ENCODE measurements at places on chromosomes 16 and 17.

GRCh38 chr17:65515959-65516948 is 45.2 kb downstream of the AXIN2 start:
- peak; percentile 64 for DNase-seq

DNA sequence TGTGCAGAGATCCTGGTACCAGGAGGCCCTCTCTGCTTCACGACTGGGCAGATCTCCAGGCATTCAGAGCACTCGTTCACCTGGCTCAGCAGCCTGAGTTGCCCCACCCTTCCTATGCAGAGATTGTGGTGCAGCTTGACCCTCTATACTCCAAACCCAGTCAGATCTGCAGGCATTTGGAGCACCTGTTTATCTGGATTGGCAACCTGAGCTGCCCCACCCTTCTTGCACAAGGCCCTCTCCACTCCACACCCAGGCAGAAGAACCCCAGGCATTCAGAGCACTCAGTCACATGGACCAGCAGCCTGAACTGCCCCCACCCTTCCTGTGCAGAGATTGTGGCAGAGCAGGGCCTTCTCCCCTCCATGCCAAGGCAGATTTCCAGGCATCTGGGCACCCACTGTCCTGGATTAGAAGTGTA is 88.4 kb upstream of the CDH5 start:
- DNase-seq, result no peak

DNA sequence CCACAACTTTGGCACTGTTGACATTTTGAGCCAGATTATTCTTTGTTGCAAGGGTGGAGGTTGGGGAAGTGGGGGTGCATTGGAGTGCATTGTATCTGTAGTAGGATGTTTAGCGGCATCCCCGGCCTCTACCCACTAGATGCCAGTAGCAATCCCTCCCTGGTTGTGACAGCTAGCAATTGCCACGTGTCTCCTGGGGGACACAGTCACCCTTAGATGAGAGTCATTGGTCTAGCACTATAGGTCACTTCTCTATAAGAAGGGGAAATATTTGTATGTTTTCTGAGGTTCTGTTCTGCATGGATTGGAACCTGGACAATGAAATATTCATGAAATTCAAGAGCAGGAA is 32.4 kb downstream of the MSI2 start:
- no peak for DNase-seq

DNA sequence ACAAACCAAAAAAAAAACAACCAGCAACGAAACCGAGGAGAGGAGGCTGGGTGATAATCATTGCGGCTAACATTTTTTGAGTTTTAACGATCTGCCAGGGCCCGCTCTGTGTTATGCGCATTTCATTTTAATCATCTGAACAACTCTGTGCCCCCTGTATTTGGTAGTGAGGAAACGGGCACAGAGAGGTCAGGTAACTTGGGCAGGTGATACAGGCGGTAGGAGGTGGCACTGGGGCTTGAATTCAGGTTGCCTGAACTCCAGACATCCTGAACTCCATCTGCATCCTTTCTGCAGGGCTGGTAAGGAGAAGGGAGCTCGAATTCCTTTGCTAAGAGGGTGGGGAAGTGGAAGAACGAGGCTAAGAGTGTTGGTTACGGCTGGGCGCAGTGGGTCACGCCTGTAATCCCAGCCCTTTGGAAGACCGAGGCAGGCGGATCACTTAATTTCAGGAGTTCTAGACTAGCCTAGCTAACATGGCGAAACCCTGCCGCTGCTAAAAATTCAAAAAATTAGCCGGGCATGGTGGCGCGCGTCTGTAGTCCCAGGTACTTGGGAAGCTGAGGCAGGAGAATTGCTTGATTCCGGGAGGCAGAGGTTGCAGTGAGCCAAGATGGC is 1.1 kb downstream of the CLUAP1 start:
- DNase-seq, result no peak

GRCh38 chr17:1004769-1005295 is 7.9 kb downstream of the TIMM22 start:
- no peak for DNase-seq

DNA sequence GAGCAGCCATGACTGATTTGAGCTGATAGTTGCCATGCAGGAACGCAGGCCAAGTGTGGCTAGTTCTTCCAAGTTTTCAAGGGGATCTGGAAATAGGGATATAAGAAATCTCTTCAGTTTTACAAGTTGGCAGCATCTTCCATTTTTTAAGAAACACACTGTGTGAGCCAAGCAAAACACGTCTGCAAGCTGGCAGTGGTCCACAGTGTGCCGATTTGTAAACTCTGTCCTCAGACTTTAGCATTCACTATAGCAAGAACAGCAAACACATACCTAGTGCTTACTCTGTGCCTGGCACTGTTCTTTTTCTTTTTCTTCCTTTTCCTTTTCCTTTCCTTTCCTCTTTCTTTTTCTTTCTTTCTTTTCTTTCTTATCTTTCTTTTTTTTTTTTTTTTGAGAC is 2.9 kb downstream of the ORAI3 start:
- peak; percentile 98 for DNase-seq

DNA sequence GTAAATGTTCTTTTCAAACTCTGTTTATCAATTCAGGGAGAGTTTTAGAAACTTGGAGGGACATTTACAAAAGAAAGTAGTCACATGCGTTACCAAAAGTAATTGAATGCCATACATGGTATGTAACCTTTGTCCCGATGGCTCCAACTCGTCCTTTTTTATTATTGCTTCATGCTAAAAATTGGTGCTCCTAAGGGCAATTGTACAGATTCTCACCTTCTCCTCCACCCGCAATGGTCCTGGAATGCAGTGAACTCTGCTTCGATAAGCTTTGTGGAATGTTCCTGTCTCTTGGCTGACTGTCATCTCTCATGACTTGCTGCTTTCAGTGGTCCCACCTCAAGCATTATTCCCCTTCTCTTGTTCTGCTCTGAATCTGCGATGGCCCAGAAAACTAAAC is 20.9 kb downstream of the GNAO1 start:
- no peak for DNase-seq

GRCh38 chr17:32551186-32551955 is 64.6 kb downstream of the CDK5R1 start:
- DNase-seq, result peak; percentile 6

DNA sequence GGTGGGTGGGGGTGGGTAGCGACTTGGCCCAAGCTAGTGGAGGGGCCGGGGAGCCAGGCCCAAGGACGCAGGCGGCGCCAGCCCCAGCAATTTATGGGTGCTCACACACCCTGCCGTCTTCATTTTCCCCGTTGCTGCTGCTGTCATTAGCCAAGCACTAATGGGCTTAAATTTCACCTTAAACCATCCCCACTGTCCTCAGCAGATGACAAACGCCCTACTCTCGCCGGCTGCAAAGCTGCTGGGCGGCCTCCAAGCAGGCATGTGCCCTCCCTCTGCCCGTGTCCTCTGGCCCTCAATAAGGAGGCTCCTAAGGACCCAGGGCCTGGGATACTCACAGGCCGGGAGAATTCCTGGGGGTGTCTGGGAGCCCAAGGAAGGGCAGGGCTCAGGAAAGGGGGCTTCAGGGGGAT is 66.1 kb downstream of the SREBF1 start:
- no peak for DNase-seq
